ENCODE measurements at places on chromosomes 1 and 21.

DNA sequence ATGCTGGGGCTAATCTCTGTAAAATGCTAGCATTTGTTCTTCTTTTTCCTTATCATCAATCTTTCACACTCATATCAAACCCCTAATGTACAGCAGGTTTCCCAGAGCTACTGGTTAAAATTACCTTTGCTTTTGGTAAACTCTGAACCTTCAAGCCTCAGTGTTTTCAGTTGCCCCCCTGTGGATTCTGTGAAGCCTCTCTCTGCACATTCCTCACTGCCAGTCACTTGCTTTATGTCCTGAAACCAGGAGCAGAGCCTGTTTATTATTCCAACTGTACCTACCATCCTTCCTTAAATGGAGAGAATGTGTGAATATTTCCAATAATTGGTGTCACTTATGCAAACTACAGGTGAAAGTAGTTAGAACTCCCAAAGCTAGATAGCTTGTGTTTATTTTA lies 134.2 kb downstream of the NEK7 start:
- no peak for DNase-seq

DNA sequence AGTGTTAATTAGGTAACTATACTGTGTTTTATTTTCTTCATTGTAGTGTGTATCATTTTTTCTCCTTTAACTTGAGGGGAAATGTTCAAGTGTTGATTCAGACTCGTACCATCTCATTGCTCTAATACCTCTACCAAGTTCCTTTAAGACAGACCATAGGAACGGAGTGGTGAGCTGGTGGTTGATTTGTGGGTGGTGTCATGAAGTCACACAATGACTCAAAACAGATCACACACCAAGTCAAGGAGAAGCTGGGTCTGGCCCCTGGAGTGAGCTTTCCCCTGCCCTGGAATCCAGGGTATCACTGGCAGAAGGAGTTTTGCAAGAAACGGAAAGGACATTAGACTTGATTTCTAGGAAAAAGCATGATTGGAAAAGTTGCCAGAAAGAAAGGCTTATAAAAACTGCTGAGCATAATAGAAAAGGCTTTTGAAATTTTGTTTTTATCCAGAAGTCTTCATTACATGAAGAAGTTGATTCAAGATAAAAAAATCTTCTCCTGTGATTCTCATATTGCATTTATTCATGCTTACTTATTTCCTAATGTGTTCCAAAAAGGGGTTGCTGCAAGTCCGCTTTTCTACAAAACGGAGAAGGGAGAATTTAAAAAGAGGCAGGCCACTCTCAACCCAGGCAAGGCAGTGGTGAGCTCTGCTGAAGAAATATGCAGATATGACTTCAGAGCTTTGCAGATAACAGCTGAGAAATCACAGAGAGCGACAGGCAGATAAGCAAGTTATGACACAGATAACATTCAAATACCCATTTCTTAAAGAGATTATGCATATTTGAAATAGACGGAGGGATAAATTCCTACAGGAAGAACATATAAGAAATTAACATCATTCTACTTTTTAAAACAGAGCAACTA lies 79.7 kb downstream of the TBX19 start:
- no peak for DNase-seq

- DNase-seq = no peak
Observed at GRCh38 chr1:41655632-41656031, 171.1 kb upstream of the EDN2 start.

- no peak for DNase-seq
Observed at GRCh38 chr21:37848721-37849490, 67.4 kb downstream of the KCNJ6 start.

GRCh38 chr21:26851109-26851944 lies 6.1 kb upstream of the ADAMTS1 start:
- DNase-seq = no peak
